ENCODE measurements at places on chromosomes 7 and 10.

GRCh38 chr10:58157076-58157766 is 110.5 kb downstream of the IPMK start:
- DNase-seq: no peak

- DNase-seq: no peak
These were observed 2.5 kb downstream of the PARP12 start for GRCh38 chr7:140060243-140060630.

GRCh38 chr10:33278198-33278597 is 56.3 kb downstream of the NRP1 start:
- DNase-seq: no peak

DNA sequence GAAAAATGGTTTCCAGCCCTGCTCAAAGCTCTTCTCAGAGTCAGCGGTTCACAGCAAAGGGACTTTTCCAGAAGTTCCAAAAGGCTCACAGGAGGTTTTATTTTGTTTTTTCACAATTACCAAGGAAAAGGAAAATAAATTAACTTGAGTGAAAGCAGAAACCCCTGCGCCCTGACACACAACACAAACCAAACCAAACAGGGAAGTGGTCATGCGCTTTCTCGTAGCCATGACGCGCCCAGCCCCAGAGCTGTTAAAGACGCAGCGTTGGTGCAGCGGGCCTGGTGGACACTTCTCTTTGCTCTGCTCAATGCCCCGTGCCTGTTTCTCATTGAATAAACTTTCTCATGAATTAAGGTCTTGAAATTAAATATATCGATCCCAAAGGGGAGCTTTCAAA is 134.4 kb upstream of the LYZL2 start:
- DNase-seq: no peak

DNA sequence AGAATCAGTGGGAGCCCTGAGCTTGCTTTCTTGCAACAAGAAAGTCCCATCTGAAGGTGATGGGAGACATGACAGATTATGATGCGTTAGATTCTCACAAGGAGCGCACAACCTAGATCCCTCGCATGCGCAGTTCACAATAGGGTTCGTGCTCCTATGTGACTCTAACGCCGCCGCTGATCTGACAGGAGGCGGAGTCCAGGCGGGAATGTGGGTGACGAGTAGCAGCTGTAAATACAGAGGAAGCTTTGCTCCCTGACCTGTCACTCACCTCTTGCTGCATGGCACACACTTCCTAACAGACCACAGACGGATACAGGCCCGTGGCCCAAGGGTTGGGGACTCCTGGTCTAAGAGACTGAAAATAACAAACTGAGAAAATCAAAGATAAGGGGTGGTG is 1163.4 kb upstream of the AUTS2 start:
- DNase-seq: no peak

DNA sequence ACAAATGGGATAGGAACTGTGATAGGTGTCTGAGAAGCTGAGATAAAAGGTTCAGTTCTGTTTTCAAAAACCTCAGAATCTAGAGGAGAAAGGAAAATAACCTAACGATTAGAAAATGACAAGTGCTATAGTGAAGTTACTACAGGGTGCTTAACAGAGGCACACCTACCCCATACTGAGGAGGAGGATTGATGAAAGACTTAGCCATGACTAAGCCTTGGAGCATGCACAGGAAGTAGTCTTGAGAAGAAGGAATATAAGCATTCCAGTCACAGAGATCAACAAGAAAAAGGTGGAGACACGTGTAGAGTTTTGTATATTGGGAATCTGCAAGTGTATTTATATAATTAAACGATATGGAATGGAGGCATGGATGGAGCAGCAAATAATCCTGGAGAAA is 1225.5 kb upstream of the CELF2 start:
- no peak for DNase-seq

DNA sequence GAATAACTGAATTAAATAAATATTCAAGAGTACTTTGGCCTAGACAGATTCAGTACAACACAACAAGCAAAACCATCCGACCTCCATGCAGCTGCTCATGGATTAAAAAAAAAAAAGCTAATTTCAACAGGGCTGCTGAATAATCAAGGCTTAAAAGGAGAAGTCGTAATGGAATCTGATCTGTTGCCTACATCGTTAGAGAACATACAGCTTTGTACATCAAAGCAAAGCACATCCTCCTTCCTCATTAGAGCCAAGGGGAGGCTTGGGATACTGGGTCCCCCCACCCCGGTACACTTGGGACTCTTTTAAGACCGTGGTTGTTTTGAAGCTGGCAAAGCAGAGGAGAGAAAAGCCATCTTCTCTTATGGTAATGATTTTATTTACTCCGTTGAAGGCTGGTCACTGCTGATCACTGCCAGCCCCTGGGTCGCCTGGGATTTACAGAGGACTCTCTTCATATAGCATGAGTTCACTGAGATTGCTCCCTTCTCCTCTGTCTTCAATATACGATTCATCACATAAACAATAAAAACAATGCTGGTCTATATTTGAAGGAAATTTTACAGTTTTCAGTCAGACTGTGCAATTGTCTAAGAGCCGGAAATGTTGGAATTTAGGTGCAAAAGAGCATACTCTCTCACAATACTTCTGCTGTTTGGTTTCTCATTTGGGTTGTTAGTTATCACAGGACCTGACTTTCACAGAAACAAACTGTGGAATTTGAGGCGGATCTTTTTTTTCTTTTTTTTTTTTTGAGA is 148.8 kb downstream of the FAM107B start:
- DNase-seq: no peak

DNA sequence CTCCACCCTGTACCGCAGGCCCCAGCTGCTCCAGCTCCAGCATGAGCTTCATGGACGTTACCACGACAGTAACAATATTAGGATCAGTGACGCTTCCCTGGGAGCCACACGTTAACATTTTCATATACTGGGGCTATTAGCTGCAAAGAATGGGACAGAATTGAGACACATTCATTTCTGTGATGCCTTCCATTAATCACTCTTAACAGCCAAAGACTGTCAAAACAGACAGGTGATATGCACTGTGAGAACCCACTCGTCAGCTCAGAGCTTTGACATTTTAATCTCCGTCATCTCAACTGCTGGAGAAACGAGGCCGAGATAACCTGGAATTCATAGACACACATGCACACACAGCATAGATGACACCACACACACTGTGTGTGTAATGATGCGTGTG is 408.4 kb upstream of the SHH start:
- no peak for DNase-seq

DNA sequence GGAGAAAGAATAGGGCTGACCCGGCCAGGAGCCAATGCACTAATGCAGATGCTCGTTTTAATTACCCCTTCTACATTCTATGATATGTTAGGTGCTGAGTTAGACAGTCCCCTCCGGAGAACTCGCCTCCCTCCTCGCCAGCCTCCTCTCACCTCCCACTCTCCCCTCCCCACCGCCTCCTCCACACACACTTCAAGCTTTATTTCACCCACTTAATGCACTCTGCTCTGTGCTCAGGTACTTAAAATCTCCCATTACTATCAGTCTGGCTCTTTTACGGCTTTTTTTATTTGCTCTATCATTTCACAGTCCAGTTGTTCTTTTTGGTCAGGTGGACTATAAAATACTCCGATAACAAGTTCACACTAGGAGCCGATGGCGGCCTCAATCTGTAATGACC is 231.6 kb downstream of the TEX36 start:
- no peak for DNase-seq

DNA sequence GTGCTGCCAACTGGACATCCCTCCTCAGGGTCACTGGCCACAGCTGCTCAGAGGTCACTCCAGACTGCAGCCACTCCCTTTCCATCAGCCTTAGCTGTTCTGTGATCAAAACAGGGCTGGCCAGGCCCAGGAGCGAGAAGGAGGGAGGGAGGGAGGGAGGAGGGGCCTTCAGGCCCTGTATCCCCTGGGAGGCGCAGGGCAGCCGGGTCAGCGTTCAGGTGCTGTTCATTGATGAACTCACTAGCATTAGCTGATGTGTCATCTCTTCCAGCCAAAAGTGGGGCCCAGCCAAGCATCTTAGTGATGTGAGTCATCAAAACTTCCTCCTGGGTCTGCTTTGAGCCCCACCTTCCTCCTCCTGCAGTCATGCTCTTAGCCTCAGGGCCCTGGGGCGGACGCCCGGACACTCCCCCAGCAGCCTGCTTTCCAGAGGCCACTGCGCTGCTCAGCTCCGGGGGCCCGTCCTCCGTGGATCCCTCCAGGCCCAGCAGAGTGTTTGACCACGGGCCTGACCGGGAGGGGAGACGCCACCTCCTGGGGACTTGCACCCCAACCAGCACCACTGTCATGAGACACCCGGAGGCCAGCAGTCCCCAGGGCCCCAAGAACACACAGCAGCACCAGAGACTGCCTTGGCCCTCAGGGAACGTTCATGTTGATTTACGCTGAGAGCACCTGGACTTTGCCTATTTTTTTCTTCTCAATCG is 149.2 kb downstream of the PRKAG2 start:
- peak; percentile 89 for DNase-seq

- DNase-seq: no peak
These were observed 7.5 kb upstream of the JAKMIP3 start for GRCh38 chr10:132058111-132058745.

GRCh38 chr10:92991513-92991912 is 69.1 kb upstream of the CYP26C1 start:
- DNase-seq: no peak
